ENCODE measurements at places on chromosomes 11 and 22.

DNA sequence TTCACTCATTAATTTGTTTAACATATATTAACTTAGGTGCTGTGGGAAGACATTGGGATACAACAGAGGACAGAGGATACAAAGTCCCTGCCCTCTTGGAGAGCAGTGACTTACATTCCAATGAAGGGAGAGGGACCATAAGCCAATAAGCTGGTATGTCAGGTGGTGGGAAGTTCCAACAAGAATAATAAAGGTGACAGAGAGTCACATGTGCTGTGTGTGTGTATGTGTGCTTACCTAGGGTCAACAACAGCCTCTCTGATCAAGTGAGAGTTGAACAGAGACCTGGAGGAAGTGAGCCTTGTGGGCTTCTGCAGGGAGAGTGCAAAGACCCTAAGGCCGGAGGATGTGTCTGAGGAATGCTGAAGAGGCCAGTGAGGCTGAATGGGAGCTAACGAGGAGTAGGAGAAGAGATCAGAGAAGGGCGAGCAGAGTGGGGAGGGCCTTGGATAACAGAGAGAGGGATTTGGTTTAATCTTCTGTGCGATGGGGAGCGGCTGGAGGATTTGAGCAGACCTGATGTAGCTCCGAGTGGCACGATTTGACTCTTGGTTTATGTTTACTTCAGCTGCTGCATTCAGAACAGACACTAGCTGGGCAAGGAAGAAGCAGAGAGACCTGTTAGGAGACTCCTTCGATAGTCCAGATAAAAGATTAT, 35.3 kb downstream of the MAP6 start:
- DNase-seq: no peak

DNA sequence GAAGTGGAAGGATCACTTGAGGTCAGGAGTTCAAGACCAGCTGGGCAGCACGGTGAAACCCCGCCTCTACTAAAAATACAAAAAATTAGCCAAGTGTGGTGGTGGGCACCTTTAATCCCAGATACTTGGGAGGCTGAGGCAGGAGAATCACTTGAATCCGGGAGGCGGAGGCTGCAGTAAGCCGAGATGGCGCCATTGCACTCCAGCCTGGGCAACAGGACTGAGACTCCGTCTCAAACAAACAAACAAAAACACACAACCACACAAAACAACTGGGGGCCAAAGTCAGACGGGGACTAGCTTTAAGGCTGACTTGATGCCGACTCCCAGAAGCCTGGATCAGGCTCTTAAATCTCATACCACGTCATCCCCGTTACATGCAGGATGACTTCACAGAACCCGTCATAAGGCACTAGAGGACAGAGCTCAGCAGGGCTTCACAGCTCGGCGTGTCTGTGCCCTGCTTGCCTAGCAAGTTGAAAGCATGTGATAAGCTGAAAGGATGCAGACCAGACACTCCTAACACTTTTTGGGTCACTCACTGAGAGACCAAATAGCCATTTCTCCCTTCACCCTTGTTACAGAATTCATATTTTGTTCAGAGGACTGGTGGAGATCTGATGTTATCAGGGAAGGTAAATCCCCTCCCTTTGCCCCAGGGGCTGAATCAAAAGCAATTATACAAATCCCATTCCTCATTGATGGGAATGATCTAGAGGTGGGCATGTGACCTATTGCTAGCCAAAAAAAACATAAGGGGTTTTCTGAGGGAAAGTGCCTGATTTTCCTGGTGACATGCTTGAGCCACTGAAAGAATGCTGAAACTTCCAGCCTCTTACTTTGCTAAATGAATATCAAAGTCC, 65.4 kb downstream of the GAB2 start:
- no peak for DNase-seq

GRCh38 chr11:74538680-74539079, 45.2 kb upstream of the LIPT2 start:
- no peak for DNase-seq

DNA sequence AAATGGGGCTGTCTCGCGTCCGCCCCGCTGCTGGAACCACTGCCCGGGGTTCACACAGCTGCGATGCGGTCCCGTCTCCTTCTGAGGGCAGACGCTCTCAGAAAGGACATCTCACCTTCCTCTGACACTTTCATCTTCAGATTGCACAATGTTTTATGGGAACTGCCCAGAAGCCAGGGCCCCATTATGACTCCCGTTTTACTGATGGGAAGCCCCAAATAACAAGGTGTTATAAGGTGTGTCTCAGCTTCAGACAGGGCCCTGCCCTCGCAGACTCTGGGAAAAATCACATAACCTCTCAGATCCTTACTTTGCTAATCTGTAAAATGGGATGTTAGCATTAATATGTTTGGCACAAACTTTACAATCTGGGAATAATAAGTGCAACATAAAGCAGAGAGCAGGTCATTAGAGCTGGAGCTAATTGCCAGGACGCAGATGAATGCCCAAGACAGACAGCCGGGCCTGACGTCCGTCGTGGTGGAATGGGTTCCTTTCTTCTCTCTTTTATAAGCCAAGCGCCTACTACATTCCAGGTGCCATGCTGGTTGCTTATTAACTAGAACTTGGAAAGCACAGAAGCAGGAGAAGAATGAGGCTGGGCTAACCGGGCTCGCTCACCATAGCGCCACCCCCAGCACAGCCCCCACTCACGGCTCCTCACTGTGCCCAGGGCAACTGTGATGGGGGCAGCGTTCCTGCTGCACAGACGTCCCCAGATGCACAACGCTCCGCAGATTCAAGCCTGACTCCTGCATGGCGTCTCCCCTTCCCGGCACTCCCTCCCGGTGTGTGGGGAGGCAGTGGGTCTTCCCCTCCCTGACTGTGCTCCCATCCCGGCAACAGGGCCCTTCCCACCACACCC, 43.8 kb downstream of the TRMU start:
- no peak for DNase-seq

DNA sequence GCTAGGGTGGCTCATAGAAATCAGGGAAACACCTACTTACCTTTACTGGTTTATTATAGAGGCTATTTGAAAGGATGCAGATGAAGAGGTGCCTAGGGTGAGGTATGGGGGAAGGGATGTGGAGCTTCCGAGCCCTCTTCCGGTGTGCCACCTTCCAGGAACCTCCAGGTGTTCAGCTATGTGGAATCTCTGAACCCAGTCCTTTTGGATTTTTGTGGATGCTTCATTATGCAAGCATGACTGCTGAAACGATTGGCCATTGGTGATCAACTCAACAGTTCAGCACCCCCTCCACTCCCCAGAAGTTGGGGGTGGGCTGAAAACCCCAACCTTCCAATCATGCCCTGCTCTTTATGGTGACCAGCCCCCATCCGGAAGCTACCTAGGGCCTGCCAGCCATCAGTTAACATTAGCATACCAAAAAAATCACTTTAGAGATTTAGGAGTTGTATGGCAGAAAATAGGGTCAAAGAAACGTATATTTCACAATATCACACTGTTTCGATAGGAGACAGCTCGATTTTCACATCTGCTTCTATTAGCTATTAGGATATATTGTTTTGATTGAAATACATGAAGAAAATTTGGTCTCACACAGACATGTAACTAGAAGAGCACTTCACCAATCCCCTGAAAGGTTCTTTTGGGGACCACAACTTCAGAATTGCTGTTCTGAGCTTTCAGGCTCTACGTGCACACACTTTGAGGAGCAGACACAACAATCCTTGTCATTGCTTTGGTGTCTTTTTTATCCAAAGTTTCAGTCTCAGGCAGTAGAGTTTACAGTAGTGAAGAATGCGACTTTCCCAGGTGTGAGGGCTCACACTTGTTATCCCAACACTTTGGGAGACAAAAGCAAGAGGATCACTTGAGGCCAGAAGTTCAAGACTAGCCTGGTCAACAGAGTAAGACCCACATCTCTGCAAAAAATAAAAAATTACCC, 3.3 kb upstream of the POLR2G start:
- no peak for DNase-seq

DNA sequence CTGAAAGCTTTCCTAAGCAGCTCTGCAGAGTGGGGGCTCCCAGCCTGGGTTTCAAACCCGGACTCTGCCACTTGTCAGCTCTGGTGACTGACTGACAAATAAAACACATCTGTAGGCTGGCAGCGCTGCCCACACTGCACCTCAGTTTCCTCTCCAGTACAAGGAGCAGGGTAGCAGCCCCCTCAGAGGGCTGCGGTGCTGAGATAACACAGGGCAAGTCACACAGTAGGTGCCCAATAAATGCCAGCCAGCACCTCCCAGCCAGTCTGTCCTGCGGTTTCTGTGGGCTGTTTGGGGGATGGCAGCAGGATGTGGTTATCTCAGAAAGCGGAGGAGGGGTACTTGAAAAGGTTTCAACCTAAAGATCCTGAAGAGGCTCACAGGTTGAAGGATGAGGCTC, 1.5 kb downstream of the SYT12 start:
- DNase-seq: no peak

DNA sequence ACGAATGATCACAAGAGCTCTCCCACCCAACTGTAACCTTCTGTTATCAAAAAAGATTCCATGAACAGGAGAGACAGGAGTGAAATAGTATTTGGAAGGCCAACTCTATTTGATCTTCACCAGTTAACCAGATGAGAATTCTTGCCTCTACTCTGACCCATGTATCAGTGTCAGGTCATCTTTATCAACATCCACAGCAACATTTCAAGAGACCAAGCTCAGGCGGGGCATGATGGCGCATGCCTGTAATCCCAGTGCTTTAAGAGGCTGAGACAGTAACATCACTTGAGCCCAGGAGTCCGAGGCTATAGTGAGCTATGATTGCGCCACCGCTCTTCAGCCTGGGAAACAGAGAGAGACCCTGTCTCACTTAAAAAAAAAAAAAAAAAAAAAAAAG, 62.3 kb downstream of the GAB2 start:
- DNase-seq: no peak

GRCh38 chr22:41687901-41688364, 734 bp downstream of the SNU13 start:
- no peak for DNase-seq

GRCh38 chr22:28798810-28799605, 1.4 kb downstream of the XBP1 start:
- DNase-seq: no peak

GRCh38 chr22:24027389-24027975, 16.4 kb downstream of the CABIN1 start:
- no peak for DNase-seq

DNA sequence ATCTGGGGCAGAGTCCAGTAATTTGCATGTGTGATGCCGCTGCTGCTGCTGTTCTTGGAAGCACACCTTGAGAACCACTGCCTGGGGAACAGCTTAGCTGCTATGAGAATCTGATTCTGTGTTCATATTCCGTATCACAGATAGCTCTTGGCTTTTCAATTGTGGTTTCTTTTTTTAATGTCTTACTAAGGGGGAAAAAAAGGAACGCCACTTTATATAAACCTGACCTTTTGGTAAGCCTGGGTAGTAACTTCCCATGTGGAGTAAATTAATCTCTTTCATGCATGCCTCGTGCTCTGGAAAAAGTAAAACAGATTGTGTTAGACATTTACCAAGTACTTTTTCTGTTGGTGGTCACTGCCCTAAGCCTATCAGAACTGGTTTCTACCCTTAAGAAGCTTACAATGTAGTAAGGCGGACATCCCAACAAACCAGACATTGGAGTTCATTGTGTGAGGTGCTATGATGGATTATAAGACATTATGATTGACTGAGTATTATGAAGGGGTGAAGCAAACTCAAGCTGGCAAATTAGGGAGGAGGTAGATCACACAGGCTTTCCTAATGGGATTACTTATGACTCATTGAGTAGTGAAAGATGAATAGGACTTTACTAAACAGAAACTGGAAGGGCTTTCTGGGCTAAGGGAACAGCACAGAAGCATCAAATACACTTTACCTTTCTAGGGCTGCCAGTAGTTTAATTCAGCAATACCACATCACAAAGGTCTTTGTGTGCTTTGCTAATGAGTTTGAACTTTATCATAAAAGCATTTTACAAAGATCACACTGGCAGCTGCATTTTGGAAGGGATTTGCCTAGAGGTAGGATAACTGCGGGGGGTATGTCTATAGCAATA, 64.7 kb downstream of the MAML2 start:
- no peak for DNase-seq

GRCh38 chr11:83744620-83745192, 458.5 kb upstream of the CCDC90B start:
- DNase-seq: no peak

DNA sequence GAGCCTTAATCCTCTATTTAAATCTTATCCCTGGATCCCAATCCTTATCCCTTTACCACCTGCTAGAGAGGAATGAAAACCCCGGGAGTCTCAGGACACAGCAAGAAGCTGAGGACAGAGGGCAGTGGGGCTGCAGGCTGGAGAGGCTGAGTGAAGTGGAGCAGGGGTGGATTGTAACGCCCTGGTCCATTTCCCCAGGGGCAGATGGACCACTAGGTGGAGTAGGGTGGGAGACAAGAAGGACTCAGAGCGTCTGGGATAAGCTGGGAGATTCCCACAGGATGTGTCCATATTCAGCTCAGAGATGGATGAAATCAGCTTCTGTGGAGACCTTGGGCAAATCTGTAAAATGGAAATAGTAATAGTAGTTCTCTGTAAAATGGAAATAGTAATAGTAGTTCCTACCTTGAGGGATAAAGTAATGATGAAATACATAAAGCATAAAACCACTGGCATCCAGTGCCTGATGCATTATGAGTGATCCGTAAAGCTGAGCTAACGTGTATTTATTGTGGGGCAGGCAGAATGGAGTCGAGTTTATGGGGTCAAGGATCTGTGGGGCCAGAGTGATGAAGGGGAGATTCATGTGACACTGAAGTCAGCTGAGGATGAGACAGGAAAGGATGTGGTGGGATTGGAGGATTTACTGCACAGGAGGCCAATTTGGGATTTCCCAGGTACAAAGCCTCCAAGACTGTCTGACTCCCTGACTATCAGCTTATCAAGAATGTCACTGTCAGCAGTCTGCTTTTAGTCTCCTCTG, 1.9 kb upstream of the ROBO4 start:
- no peak for DNase-seq

DNA sequence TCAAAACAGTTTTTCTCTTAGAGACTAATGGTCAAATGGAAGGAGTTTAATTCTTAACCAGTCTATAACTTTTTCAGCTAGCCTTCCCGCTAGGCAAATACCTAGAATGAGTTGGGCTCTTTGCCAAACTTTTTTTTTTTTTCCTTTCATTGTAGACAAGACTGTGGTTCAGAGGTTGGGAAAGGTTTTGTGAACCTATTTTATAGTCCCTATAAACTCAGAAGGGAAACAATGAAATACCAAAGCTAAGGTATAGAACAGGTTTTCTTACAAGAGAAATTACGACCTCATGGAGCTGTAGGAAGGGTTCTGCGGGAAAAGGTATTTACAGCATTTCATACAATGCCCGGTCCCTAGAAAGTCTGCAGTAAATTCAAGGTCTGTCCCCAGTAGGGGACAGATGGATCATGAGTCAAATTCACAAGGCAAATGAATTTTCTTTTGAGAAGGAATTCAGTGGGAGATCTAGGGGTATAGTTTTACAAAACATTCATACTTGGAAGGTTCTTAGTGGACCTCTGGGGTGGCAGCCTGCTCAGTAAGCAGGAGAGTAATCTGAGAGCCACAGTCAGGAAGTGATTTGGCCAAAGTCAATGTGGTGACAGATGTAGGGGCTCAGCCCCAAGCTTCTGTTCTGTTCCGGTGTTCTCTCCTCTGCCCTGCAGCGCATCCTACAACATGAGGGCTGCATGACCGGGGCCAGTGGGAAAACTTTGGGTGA, 146.8 kb downstream of the DBX1 start:
- DNase-seq: no peak

- DNase-seq: no peak
Observed at GRCh38 chr11:28153586-28153985, 45.4 kb downstream of the METTL15 start.

- peak; percentile 31 for DNase-seq
Observed at GRCh38 chr22:46085828-46086576, 64.3 kb upstream of the PPARA start.
